Heart left ventricle (tissue), 16 donors: ENCODE measurements at places on chromosomes 5 and 9.
A peak's percentile ranks its signal among the peaks of the same experiment; 100 is the strongest.

DNA sequence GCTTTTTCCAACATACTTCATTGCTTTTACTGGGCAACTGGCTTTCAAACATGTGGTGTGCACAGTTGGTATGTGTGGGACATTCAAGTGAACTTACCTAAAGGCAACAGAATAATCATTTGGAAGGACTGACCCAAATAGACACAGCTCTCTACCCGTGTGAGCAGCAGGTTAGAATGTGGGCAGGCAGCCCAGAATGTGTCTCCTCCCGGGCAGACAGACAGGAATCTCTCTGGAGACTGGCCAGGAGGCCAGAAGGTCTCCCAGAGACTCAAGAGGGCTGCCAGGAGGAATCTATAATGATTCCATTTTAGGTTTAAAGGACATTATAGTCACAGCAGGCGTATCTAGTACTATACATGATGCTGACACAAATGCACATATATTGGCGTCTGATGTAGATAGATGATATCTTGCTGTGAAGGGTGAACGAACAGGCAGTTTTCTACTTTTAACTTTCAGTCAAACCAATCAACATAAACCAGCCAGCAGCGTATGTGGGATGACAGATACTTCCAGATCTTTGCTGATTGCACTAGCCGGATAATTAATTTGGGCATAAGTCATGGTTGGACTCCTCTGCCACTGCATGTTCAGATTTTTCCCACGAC is 297.4 kb upstream of the ZNF608 start:
- peak; percentile 86 for DNase-seq

GRCh38 chr5:173648308-173648866 is 31.9 kb upstream of the BOD1 start:
- DNase-seq, result no peak

GRCh38 chr5:127275641-127276193 is 14.9 kb upstream of the MEGF10 start:
- no peak for DNase-seq

DNA sequence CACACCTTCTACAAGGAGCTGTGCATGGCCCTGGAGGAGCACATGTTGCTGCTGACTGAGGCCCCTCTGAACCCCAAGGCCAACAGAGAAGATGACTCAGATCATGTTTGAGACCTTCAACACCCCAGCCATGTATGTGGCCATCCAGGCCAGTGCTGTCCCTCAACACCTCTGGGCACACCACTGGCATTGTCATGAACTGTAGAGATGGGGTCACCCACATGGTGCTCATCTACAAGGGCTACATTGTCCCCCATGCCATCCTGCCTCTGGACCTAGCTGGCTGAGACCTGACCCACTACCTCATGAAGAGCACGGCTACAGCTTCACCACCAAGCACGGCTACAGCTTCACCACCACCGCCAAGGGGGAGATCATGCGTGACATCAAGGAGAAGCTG is 49.0 kb upstream of the FBXL7 start:
- DNase-seq, result no peak

- DNase-seq, result peak; percentile 18
Observed at GRCh38 chr5:108681079-108681921, 66.4 kb upstream of the FER start.

GRCh38 chr5:36653044-36653705 is 46.8 kb downstream of the SLC1A3 start:
- DNase-seq, result no peak

DNA sequence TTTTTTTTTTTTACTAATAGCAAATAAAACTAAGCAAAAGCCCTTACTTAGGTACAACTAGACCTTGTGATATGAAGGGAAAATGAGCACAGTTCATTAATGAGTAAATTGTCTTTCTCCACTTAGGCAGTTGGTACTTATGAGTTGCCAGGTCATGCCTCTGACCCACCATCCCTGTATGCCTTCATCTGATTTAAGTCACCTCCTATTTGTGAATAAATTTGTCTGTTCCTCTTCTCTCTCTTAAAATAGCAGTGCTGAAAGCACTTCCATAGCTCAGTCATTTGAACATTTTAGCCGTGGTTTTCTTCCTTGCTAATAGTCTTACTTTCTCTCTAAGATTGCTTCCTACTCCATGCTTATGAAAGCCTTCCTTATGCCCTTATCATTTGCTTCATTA is 61.4 kb downstream of the SLC44A1 start:
- no peak for DNase-seq

DNA sequence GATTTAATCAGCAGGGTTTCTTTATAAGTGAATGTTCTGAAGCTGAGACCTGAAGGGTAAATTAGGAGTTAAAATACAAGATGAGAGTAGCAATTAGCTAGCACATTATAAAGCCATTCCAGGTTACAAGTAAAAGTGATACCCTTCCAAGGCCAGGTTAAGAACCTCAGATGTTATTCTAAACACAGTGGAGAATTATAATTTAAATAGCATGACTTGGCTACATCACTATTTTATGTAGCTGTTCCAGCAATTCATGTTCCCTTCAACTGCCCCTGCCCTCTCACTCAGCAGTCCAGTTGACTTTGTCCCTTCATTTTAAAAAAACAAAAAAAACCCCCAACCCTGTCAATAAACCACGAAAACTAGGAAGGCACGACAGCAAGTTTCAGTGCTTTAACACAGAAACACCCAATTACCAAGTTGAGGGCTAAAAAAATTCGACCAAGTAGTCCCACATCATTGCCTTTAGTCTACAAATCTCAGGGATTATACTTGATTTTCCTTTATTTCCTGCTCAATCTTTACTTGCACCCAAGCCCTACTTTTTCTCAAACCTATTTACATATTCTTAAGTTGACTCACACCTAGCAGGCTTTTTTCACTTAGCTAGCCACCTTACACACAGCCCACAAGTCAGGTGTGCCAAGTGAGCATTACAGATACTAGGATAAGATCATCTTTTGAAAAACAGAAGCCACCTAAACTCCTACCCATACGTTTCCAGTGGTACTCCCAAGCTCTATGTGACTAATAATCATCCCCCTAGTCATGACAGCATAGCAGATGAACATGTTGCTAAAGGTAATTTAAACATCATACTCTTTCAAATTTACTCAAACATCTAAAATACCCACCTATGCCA is 3.4 kb downstream of the RPL37 start:
- no peak for DNase-seq

DNA sequence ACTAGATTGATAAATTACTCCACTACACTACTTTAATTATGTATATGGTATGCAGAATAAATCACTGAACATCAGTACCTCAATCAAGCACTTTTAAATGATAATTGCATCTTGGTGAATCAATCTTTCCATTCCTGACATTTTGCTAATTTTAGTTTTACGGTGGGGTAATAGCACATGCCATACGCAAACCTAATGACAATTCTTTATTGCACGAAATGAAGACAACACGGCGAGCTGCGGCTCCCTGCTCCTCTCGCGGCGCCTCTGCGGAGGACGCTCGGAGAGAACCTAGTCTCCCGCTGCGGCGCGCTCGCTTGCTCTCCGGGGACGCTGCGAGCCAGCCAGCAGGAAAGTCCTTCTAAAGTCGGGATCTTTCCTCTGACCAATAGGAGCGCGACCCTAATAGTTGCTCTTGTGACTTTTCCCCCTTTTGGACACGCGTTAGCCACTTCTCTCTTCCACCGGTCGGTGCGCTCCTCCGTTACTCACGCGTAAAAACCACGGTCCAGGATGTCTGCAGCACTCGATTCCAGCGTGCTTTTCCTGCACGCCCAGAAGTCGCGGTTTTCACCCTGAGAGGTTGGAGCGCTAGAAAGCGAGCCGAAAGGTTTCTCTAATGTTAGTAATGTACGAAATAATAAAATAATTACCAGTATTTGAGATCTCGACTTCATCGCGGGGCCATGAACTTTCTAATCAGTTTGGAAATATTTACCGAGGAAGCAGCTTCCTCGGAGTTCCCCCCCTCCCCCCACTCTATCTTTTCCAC is 1.0 kb upstream of the MEF2C start:
- peak; percentile 77 for DNase-seq

GRCh38 chr9:117720555-117720954 is 16.4 kb downstream of the TLR4 start:
- DNase-seq, result peak; percentile 46

DNA sequence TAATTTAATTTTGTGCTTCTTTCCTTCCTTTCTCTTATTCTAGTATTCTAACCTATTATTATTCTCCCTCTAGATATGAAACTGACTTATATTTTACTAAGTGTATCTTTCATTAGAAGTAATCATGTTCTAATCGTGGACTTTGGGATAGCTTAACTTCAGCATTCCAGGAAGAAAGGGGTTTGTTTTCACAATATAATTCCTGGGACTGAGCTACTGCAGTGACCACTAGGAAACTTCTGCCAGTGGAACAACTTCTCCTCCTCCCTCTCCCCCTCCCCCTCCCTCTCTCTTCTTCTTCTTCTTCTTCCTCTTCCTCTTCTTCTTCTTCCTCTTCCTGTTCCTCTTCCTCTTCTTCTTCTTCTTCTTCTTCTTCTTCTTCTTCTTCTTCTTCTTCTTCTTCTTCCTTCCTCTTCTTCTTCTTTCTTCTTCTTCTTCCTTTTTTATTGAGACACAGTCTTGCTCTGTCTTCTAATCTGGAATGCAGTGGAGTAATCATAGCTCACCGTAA is 127.9 kb downstream of the NNT start:
- DNase-seq, result no peak

GRCh38 chr5:81045389-81045807 is 85.2 kb downstream of the RASGRF2 start:
- DNase-seq, result no peak

GRCh38 chr5:30604648-30605262 is 588.7 kb upstream of the CDH6 start:
- no peak for DNase-seq

DNA sequence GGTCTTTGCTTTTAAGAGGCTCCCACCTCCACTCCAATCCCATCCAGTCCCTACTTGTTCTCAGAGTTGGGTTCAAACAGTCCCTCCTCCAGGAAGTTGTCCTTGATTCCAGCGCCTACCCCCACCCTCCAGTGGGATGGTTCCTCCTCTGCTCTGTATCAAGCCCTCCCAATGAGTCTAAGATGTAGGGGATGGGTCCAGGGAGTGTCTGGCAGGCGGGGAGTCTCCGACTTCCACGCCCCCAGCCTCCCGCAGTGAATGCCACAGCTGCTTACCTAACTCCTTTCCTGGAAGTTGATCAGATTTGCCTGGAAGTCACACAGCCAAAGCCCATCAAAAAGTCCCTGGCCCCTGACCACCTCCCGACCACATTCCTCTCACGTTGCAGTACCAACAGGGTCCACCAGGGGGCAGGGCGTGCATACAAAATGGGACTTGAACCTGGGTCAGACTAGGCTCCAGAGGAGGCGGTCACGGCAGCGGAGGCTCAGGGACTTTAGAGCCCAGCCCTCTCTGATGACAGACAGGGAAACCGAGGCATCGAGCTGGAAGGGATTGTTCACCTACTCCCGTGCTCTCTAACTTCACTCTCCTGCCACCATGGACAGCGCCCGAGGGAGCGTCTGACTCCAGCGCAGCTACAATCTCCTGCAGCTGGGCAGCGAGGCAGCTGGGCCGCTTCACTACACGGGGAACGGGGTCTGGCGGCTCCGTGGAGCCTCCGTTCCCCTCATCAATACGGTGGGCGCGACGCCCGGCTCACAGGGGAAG is 25.0 kb upstream of the TDRD7 start:
- DNase-seq, result peak; percentile 53

GRCh38 chr5:151660616-151661495 is 25.9 kb downstream of the SPARC start:
- DNase-seq, result no peak

DNA sequence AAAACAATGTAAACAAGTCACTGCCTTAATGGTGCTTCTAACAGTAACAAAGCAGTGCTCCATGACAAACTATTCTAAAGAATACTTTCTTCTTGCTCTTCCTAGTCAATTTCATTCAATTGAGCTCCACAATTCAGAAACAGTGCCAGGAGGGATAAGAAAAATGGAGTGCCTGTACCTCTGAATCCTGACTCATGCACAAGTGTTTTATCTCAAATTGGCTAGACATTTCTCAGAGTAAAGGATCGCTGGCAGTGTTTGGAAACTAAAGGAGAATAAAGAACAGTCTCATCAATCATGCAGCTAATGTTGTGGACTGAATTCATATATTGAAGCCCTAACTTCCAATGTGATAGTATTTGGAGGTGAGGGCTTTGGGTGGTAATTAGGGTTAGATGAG is 27.6 kb downstream of the SLC25A51 start:
- no peak for DNase-seq

DNA sequence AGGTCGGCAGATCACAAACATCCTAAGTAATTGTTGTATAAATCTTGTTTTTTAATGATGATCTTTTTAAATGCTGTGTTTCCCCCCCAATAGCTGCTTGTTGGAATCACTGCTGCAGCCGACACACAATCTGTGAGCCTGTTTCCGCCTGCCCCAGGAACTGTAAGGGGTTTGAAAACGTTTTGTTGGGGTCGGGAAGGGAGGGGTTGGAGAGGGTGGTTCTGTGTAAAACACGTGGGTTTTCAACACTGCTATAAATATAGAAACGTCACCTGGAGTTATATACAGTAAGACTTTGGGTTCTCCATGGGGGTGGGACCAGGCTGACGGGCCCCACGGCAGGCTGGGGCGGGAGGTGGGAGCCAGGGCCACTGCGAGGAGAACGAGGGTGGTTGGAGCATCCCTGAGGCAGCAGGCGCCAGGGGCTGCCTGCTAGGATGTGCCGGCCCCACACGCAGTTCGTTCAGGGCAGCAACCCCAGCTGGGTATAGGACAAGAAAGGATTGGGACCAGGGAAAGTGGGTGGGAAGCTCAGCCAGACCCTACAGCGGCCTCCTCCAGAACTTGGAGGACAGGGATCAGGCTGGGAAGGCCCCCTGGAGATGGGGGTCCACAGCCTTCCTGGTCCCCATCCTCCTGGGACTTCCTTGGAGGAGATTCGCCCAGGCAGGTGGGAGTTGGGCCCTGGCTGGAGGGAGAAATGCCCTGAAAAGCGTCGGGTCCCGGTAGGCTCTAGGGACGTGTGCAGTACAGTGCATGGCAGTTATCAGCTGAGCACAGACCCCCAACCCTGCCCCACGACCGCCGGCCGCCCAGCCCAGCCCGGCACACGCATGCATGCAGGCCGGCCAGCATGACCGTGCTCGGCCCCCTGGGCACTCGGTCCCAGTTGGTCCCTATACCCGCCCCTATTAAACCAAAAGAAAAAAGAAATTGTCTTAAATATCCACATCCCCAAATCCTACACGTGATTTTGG is 9.7 kb downstream of the RNF44 start:
- DNase-seq, result no peak

GRCh38 chr5:144202726-144203125 is 32.1 kb downstream of the KCTD16 start:
- no peak for DNase-seq

DNA sequence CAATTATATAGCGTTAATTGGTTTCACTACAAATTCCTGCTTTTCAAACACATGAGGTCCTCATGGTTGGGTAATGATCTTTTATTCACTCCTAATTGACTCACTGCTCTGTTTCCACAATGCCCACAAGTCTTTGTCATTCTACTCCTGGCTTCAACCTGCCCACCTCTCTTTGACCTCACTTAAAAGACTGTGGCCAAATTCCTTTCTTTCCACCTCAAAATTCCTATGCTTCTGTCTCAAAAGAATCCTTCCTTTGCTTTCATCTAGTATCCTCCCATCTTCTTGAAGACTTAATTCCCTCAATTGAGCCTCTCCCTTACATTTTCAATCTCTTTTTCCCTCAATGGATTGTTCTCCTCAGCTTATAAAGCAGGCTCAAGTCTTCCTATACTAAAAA is 4.9 kb downstream of the APBA1 start:
- DNase-seq, result no peak

- no peak for DNase-seq
Observed at GRCh38 chr9:131727184-131727759, 12.6 kb downstream of the RAPGEF1 start.

- DNase-seq, result peak; percentile 51
Observed at GRCh38 chr5:5419291-5420210, 2.9 kb upstream of the ICE1 start.

- no peak for DNase-seq
Observed at GRCh38 chr5:146042628-146043279, 62.6 kb downstream of the PLAC8L1 start.
